ENCODE measurements at places on chromosomes 2 and 18. TPM values are rescaled to one million over a fixed set of nuclear protein-coding genes. Genes with fewer than 3 reads are reported as not detected.

RAB27B gene
- 11.4 TPM for total RNA-seq

POU3F3 gene
- not detected for total RNA-seq

IL1F10 gene
- total RNA-seq: not detected

MPHOSPH10 gene
- total RNA-seq: 29.0 TPM

ELOA2 gene
- not detected for total RNA-seq

DSC3 gene
- not detected for total RNA-seq

PSMA8 gene
- not detected for total RNA-seq

CHAC2 gene
- total RNA-seq: 9.4 TPM

ZNF396 gene
- total RNA-seq: 0.27 TPM

DNAJC5G gene
- total RNA-seq: not detected

SERPINB11 gene
- not detected for total RNA-seq

HOXD1 gene
- not detected for total RNA-seq

BCL11A gene
- total RNA-seq: 0.11 TPM

MEP1B gene
- total RNA-seq: 0.08 TPM

NAT8 gene
- not detected for total RNA-seq

PLCL1 gene
- 2.5 TPM for total RNA-seq

IL1RL1 gene
- not detected for total RNA-seq

CFAP65 gene
- 0.05 TPM for total RNA-seq

CUL3 gene
- total RNA-seq: 86.4 TPM

ANKRD39 gene
- total RNA-seq: 10.5 TPM

PKDCC gene
- total RNA-seq: 45.0 TPM

FAM117B gene
- total RNA-seq: 1.3 TPM

CYP27C1 gene
- total RNA-seq: 0.45 TPM

Measured in myocyte (in vitro differentiated cells).